Posterior vena cava (tissue), 2 donors: ENCODE measurements at places on chromosomes 5 and 9. TPM values are rescaled to one million over a fixed set of nuclear protein-coding genes. Genes with fewer than 3 reads are reported as not detected.

RHOBTB3 gene
- 40.2 TPM for total RNA-seq

TXNDC8 gene
- not detected for total RNA-seq

TMEM174 gene
- not detected for total RNA-seq

ARHGEF39 gene
- total RNA-seq, result 0.29 TPM

SLC34A1 gene
- not detected for total RNA-seq

SLC36A2 gene
- total RNA-seq, result not detected

IL13 gene
- not detected for total RNA-seq

MAN2A1 gene
- 43.9 TPM for total RNA-seq

MARVELD2 gene
- total RNA-seq, result 0.56 TPM

SRD5A1 gene
- total RNA-seq, result 4.0 TPM

GRIN1 gene
- not detected for total RNA-seq

CCDC192 gene
- total RNA-seq, result not detected

IFNA5 gene
- not detected for total RNA-seq

FBXO4 gene
- 10.9 TPM for total RNA-seq

OR13F1 gene
- total RNA-seq, result not detected

PCDHA7 gene
- total RNA-seq, result 0.19 TPM

DNAI1 gene
- total RNA-seq, result not detected

HTR4 gene
- 0.33 TPM for total RNA-seq

POU5F2 gene
- total RNA-seq, result 2.0 TPM

SYK gene
- total RNA-seq, result 13.2 TPM

HSPB3 gene
- total RNA-seq, result 27.4 TPM

FUT7 gene
- total RNA-seq, result 0.32 TPM

TEK gene
- 18.0 TPM for total RNA-seq

TICAM2 gene
- 7.9 TPM for total RNA-seq

PHPT1 gene
- total RNA-seq, result 87.9 TPM

FOXD4L5 gene
- 0.14 TPM for total RNA-seq

CDH10 gene
- total RNA-seq, result not detected
